Activated CD4-positive, alpha-beta T cell treated with anti-CD3 and anti-CD28 coated beads, Interleukin-2, amount 10 ng/mL, durations not matched to agents 24 days and 14 days (primary cell): ENCODE measurements at places on chromosomes 12 and 14.

DNA sequence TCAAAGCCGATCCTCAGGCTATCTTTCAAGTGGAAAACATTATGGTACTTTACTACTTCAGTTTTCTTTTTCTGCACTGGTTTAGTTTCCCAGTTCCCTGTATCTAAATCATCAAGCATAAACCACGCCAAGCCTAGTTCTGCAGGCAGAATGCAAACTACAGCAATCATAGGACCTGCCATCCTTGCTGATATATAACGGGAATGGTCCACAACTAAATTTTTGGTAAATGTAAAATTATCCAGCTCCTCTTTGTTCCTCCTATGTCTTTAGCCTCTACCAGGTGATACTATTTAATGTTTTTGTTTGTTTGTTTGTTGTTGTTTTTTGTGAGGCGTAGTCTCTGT lies 19.3 kb upstream of the PALS1 start:
- DNase-seq = no peak

GRCh38 chr14:102910442-102910841 lies 12.0 kb upstream of the AMN start:
- DNase-seq = no peak

DNA sequence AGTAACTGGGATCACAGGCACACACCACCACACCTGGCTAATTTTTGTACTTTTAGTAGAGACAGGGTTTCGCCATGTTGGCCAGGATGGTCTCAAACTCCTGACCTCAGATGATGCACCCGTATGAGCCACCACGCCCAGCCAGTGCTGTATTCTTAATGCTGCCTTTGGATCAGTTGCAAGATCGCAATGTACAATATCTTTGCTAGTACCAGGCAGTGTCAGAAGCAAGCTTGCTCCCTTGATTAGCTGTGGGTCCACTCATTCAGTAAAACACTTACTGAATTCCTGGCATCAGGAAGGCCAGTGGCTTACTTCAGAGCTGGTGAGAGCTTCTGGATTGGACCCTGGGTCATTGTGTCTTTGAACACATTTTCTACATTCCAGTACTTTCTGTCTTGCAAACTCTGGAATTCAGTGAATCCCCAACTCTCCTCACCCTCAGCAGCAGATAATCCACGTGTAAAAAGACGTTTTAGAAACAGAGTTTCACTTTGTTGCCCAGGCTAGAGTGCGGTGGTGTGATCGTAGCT lies 1183.7 kb downstream of the AACS start:
- no peak for DNase-seq

GRCh38 chr12:40137252-40137651 lies 31.4 kb upstream of the SLC2A13 start:
- peak; percentile 64 for DNase-seq

DNA sequence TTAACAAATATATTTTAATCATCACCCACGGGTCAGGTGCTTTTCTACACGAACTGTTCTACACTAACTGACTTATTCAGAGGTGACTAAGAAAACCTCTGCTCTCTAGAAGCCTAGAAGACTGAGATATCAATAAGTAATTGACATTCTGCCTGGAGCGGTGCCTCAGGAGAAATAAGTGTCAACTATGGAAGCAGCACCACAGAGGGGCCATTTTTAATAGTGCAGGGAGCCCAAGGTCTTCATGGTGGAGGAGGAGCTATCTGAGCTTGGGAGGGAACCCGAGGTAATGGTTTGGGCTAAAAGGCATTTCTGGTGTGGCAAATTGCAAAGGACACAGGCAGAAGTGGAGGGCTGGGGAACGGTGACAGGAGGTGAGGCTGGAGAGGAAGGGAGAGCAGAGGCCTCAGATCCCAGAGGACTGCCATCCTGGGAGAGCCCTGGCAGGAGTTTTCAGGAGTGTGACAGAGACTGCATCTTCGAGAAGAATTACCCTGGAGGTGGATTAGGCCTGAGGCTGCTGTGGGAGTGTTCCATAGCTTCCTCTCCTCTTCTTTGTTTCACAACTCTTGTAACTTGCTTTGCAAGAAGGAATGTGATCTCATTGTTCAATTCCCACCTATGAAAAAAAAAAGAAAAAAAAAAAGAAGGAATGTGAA lies 123.1 kb downstream of the NPAS3 start:
- DNase-seq = no peak

DNA sequence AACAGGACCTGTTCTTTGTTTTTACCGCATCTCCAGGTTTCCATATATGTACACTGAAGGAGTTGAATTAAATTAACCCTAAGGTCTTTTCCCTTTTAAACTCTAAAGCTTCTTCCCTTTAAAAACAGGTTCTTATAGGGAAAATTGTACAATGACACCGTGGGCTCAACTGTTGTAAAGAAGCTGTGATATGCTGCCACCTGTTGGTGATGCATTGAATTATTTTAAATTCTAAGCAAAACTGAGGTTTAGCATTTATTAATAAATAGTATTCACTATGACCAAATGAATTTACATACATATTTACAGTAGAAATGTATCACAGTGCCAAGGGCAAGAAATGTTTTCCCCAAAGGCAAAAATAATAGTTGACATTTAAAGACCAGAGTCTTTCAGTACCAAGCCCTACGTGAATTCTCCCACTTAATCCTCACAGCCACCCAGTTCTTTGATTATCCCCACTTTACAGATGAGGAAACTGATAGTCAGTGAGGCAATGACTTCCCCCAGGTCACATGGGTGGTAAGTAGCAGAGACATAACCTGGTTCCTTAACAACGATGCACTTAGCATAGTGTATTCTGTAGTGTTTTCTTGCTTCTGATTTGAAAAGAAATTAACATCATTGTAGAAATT lies 35.7 kb upstream of the TMEM263 start:
- peak; percentile 74 for DNase-seq

- no peak for DNase-seq
Observed at GRCh38 chr12:100859063-100859627, 64.6 kb downstream of the ANO4 start.

- no peak for DNase-seq
Observed at GRCh38 chr12:122097927-122098756, 19.6 kb downstream of the MLXIP start.

DNA sequence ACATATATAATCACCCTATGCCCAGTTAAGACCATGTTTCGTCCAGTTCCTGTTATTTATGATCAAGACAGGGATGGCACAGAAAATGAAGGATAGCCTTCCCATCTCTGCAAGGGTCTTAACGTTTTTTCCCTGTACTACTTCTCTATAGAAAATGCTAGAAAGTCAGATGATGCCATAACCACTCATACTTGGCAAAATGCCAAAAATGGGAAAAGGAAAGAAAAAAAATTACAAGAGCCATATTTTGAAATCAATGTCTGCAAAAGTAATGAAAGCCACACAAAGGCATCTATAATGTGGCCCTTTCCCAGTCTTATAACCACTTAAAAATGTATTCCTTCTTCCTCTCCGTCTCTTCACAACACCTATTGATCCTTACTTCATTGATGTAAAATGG lies 1.8 kb upstream of the MYL6B start:
- no peak for DNase-seq

DNA sequence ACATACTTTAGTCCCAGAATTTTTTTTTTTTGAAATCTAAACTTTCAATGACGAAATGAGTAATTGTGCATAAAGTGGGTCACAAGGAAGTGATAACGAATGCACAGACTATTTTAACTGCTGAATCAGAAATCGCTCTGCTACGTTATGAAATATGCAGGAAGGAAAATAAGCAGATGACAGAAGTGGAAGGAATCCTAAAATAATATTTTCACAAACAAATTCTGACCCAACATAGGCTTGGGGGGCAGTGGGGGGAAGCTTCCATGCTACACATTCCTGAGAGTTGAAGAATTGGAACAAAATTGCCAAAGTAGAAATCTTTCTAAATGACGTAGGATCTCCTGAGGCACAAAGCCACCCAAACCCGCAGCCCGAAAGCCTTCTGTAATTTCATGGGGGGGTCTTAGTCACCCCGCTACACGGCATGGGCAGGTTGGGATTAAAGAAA lies 89.6 kb downstream of the ARF6 start:
- no peak for DNase-seq

- peak; percentile 89 for DNase-seq
Observed at GRCh38 chr14:105473677-105474482, 741 bp upstream of the CRIP2 start.

DNA sequence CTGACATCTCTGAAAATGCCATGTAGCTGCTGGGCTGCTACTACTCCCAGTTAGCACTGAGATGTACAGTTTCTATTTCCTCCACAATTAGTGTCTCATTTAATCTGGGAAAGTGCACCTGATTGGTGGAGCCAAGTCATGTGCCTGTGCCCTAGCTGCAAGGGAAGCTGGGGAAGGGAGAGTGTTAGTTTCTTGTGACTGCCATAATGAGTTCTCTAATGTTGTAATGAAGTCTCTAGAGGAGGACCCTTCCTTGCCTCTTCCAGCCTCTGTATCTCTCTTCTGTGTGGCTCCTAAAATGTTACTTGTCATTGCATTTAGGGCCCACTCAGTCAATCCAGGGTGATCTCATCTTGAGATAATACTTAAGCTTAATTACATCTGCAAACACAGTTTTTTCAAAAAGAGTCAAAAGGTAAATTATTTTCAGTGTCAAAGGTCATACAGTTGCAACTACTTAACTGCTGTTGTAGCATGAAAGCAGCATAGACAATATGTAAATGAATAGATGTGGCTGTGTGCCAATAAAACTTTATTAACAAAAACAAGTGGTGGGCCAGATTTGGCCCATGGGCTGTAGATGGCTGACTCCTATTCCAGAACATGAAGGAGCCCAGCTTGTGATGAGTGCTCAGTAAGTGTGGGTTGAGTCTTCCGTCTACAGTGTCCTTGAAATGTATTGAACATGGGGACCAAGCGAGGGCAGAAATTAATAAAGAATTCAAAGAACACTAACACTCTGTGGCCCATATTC lies 137.2 kb upstream of the MAP1LC3B2 start:
- no peak for DNase-seq

GRCh38 chr12:92673756-92674155 lies 29.0 kb upstream of the PLEKHG7 start:
- DNase-seq = no peak

- DNase-seq = peak; percentile 61
Observed at GRCh38 chr14:60648249-60648933, 886 bp downstream of the SIX1 start.

DNA sequence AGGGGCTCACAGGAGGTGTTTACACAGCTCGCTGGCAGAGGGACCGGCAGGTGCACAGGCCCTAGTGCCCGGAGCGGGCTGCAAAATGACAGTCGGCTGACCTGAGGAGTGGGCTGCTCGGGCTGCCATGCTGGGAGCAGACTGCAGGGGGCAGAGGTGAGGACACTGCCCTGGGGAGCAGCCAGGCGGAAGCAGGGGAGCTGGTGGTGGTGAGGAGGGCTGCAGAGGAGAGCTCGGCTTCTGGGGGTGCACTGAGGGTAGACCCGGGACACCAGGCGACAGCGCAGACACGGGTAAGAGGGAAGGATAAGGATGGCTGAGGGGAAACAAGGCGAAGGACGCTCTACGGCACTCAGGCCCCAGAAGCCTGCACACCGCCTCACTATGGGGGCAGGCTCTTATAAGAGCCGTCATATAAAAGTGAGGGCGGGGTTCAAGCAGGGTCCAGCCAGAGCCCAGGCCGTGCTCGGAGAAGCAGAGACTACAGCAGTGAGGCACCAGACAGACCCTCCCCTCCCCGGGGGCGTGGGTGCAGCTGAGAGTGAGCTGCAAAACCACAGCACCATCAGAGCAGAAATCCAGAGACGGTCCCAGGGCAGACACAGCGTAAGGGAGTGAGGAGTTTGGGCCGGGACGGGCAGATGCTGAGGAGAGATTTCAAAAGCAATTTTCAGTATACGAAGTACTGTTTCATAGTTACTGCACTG lies 62.5 kb downstream of the CCDC88C start:
- DNase-seq = no peak

DNA sequence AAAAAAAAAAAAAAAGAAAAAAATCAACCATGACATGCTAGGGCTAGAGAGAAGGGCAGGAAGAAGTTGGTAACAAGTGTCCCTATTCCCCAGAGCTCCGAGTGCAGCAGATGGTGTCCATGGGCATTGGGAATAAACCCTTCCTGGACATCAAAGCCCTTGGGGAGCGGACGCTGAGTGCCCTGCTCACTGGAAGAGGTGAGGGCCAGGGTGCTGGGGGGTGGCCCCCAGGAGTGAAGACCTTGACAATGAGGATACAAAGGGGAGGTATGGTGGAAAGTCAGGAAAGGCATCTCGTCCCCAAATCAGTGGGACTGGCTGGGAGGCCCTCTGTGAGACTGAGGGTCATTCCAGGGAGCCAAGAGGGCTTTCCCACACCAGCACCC lies 11.6 kb downstream of the ZNF219 start:
- DNase-seq = no peak

- no peak for DNase-seq
Observed at GRCh38 chr12:212415-212714, 1.6 kb downstream of the SLC6A12 start.

- no peak for DNase-seq
Observed at GRCh38 chr12:103310546-103311270, 185.1 kb downstream of the C12orf42 start.

DNA sequence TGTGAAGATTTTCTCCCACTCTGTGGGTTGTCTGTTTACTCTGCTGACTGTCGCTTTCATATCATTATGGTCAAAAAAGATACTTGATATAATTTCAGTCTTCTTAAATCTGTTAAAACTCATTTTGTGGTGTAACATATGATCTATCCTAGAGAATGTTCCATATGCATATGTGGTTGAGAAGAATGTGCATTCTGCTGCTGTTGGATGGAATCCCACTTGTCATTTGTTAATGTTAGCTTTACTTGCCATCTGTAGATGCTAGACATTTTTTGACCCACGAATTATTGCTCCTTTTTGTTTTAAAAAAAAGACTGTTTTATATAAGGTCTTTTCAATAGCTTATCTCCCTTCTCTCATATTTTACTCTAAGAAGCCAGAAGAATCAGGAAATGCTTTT lies 26.3 kb upstream of the OR5AU1 start:
- DNase-seq = no peak

GRCh38 chr12:69240631-69240995 lies 1.2 kb downstream of the CPSF6 start:
- peak; percentile 78 for DNase-seq

DNA sequence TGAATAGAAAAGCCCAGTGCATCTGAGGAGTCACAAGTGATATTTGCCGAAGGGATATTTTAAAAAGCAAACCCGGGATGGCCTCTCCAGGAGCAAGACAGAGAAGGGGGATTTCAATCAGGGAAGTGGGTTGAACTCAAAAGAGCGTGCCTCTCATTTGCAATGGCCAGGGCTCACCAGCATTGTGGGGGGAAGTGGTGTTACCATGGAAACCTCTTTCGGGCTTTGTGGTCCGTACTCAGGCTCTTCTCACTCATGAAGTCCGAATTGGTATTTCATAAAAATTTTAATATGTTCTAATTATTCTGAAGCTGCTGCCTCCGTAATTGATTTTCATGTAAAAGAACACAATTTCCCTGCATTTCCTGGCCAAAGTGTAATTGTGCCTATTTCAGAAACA lies 79.8 kb downstream of the SLC15A4 start:
- no peak for DNase-seq
